ENCODE measurements at places on chromosomes 16 and 17.

DNA sequence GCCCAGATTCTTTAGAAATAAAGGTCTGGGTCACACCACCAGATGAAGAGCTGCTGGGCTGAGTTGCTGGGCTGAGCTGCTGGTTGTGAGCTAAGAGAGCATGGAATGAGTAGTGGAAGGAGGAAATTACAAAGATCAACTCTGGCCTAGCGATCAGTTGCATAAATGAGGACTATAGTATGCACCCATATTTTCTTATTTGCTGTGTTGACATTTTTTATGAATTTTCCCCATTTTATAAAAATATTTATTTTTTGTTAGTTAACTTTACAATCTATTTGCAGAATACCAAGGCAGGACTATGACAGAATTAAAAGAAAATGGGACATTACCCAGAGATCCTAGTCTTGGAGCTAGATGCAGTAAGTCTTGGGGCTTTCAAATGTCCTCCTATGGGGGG lies 23.6 kb upstream of the SLC13A2 start:
- DNase-seq = no peak

- DNase-seq = peak; percentile 47
These were observed 690 bp downstream of the NDE1 start for GRCh38 chr16:15650698-15651171.

GRCh38 chr17:51032850-51033249 lies 87.8 kb downstream of the SPAG9 start:
- DNase-seq = no peak

DNA sequence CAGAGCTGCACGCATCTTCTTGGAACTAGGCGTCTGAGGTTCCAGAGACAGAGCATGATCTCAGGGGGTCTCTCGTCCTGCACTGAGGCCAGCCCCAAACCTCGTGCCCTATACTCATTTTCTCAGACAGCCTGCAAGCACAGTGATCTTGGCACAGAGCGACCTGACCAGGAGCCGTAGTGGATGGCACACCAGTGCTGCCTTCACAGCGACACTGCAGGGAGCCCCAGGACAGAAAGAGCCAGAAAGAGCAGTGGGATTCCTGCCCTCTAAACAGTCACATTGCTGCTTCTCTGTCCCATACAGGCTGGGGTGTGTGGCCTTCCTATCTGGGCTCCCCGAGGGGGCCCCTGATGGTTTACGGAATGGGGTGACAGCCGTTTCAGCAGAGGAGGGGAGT lies 131.0 kb downstream of the RBFOX3 start:
- no peak for DNase-seq

- peak; percentile 27 for DNase-seq
These were observed 736 bp downstream of the CNP start for GRCh38 chr17:41967141-41967920.

GRCh38 chr16:85480727-85481101 lies 132.4 kb upstream of the GSE1 start:
- no peak for DNase-seq

DNA sequence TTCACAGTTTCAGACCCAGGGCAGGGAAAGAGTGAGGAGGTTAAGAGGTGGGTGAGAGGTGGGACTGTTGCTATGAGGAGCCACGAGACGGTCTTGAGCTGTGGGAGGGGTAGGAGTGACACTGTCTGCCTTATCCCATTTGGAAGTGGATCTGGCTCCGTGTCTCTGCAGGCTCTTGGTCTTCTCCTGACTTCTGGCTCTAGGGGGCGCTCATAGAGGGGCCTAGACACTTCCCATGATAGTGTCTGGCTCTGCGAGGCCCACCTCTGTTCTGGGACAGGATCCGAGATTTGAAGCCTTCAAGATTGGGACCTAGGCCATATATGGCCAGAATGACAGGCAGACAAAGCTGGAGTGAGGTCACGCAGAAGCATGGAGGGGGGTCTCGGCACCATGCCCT lies 204.5 kb downstream of the GSG1L start:
- DNase-seq = no peak

DNA sequence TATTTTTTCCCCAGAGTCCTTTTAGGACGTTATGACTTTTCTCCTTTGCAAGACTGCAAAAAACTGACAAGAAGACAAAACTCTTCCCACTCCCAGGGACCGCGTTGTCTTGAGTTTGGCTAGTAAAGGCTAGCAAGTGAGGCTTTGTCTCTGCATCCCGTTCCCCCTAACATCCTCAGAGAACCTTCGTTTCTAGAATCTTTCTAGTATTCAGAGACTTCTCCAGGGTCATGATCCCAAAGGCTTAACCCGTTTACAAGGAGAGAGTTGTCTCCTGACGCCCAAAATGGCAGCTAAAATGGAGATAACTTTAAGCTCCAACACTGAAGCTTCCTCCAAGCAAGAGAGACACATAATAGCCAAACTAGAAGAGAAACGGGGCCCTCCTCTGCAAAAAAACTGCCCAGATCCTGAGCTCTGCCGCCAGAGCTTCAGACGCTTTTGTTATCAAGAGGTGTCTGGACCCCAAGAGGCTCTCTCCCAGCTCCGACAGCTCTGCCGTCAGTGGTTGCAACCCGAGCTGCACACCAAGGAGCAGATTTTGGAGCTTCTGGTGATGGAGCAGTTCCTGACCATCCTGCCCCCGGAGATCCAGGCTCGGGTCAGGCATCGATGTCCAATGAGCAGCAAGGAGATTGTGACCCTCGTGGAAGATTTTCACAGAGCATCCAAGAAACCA lies 843 bp downstream of the ZNF174 start:
- DNase-seq = no peak

DNA sequence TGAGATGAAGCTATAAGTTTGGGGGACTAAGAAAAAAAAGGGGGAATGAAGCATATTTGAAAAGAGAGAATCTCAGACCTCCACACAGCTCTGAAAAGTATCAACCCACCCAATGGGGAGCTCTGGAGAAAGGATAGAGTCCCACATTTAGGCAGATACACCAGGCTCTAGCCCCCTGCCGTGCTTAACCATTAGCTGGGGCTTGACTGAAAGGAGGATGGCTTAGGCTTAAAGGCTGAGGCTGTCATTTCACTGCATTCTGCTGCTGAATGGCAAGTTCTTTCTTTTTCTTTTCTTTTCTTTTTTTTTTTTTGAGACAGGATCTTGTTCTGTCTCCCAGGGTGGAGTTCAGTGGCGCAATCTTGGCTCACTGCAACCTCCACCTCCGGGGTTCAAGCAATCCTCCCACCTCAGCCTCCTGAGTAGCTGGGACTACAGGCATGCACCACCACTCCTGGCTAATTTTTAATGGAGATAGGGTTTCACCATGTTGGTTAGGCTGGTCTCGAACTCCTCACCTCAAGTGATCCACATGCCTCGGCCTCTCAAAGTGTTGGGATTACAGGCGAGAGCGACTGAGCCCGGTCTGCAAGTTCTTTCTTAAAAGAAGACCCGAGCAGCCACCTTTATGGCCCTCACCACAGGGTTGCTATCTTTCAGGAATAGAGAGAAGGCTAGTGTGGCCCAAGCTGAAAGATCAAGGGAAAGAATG lies 9.0 kb upstream of the MMP2 start:
- no peak for DNase-seq

DNA sequence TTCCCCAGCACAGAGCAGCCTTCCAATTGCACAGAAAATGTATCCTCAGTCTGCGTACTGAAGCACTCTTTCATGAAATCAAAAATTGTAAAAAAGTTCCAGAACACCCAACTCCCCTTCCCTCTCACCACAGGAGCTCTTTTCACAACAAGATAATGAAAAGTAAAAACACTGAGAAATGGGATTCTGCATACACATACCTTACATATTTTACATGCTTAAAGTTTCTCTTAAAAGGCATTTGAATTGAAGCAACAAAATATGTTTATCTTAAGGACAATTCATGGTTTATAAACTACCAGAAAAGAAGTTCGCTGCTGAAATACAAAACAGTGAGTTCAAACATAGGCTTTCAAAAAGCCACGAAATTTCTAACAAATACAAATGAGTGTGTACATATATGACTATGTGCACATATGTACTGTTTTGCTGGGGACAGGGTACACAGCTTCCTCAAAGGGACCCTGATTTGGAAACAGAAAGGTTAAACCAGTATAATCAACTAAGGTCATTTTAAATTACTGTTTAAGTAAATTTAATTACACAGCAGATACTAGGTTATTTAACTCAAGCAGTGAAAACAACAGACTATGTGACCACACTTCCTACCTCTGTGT lies 33.8 kb downstream of the COG1 start:
- DNase-seq = no peak

- DNase-seq = no peak
These were observed 25.9 kb downstream of the RNF43 start for GRCh38 chr17:58391302-58391984.

GRCh38 chr16:75423723-75424104 lies 9.6 kb downstream of the CFDP1 start:
- no peak for DNase-seq

DNA sequence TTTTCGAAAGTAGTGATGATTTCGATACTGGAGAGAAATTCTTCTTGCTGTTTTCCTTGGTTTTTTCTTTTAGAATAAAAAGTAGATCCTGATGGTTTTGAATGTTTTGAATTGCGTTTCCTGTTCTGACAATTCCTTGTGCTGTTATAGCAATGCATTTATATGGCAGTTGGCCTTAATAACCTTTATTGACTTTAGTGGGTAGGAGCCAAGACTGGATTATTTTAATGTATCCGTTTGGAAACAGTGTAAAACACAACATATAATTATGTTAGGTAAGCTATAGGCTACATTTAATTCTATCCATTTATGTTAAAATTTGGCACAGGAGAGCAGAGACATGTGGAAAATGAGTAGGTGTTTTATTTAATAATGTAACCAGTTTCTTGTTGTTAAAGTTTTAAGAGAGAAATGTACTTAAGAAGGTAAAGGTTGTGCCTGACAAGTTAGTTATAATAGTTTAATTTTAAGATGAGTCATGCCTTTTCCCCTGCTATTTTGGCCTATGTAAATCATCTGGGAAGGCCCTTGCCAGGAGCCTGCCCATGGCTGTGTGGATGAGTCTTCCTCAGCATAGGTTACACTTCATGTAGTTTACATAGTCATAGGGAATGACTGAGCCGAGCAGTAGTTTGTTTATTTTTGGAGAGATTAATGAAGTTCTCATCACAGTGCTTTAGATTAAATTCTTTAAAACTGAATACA lies 189.9 kb downstream of the FTO start:
- no peak for DNase-seq

- no peak for DNase-seq
These were observed 45.0 kb upstream of the SMURF2 start for GRCh38 chr17:64707050-64707591.

GRCh38 chr16:57001026-57001679 lies 11.8 kb downstream of the NLRC5 start:
- DNase-seq = no peak

DNA sequence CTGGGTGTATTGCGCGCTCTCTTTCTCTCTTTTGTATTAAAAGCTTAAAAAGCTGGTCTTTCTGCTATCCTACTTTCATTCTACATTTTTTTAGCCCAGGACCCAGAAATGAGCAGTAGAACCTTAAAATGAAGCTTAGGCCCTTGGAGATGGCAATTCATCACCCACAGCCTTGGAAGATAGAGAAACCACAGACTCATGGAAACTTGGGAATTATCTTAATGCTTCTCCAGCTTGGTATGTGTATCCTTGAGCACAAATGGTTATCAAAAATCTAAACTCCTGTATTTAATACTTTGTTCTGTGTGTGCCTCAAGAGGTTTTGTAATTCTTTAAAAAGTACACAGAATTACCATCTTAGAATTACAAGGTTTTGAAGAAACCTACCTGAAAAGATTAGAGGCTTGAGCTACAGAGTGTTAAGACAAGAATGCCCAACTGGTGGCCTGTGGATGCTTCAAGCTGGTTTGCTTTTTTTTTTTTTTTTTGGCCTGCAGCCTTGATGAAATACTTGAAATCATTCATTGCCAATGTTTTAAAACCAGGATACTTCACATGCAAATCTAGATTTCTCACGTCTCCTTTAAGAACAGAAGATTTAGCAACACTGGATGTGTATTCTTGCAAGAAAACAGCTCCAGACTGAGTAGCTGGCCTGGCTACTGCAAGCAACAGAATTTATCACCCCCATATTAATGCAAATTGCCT lies 105.0 kb downstream of the XYLT1 start:
- DNase-seq = no peak

GRCh38 chr17:2929881-2930533 lies 133.4 kb downstream of the OR1D5 start:
- no peak for DNase-seq

GRCh38 chr16:88681084-88681680 lies 5.1 kb downstream of the SNAI3 start:
- DNase-seq = peak; percentile 50

DNA sequence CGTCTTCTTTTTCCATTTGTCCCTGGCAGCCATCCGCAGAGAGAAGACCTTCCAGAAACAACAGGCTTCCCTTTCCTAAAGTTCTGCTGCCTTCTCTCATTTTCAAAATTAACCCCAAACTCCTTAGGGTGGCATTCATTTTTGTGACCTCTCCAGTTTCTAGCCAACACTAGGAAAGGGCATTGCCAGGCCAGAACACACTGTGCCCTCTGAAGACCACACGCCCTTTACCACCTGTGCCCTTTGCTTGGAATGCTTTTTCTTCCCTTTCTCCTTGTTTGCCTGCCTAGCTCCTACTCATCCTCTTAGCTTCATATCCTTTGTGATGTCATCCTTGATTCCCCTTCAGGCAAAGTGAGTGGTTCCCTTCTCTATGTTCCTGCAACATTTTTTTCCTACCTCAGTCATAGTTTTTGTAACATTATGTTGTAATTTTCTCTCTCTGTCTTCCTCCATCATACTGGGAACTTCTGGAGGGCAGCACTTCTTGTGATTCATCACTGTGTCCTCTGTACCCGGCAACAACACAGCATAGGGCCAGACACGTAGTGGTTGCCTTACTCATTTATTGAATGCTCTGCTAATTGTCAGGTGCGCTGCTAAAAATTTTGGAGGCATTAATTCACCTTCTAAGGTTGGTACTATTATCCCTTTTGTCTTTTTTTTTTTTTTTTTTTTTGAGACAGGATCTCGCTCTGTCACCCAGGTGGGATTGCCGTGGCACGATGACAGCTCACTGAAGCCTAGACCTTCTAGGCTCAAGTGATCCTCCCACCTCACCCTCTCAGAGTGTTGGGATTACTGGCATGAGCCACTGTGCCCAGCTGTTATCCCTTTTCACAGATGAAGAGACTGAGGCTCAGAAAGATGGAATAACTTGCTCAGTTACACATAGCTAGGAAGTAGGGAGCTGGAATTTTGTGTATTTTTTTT lies 1.0 kb downstream of the KAT8 start:
- no peak for DNase-seq

- DNase-seq = no peak
These were observed 195.5 kb downstream of the RAB11FIP4 start for GRCh38 chr17:31586946-31587345.

DNA sequence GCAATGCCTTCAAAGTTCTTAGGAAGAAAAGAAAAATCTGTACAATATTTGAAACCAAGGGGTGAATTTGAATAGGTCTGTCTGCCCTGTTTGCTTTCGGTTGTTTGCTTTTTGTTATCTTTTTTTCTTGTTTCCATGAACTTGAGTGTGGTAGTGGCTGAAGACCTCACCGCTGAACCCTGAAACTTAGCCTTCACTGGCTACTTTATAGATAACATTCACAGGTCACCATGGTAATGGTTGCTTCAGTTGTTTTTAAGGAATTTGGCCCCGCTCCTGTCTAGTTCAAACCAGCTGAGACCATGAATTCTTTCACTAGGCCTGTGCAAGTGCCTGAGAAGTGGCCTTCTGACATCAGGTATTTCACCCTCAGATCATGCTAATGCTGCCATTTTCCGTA lies 137.0 kb upstream of the PMFBP1 start:
- DNase-seq = no peak
